T-helper 2 cell (primary cell): ENCODE measurements at places on chromosomes 1 and 21.

DNA sequence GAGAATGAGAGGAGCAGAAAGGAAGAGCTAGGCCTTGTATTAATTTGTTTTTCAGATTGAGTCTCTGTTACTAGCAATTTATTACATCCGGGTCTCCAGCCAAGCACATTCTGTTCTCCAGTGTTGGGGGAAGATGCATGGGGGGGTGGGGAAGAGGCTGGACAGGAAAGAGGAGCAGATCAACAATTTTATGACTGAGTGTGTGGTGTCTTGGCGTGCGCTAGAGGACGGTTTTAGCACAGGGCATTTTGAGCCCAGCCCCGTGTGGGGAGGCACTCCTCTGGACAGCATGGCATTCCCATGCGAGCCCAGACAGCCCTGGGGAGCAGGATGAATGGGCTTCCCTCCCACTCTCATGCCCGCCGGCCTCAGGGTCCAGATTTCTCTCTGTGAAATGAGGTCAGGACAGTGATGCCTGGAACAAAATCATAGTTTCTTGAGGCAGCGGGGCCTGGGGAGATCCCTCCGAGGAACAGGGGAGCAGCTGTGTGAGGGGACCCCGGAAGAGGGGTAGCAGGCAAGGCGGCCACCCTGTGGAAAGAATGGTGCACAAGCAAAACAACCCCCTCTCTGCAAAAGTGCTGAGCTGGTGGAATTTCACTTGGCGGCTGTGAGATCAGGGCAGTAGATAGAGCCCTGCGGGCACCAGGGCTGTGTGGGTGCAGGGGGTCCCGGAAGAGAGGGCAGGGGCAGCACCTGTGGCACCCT lies 16.3 kb downstream of the SOX13 start:
- no peak for DNase-seq

DNA sequence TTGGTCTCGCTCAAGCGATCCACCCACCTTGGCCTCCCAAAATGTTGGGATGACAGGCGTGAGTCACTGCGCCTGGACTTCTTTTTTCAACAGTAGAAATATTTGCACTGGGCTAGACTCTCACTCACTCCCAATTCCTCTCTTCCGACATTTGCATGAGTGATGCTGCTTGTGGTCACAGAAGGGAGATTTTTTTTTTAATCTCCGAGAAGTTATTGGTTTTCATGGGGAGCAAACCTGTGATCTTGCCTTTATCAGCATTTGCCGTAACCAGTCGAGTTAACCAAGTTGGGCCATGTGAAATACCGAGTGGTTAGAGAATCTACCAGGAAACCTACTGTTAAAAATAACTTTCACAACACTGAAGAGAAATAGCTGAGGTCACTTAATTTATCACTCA lies 21.1 kb downstream of the ERG start:
- no peak for DNase-seq

- DNase-seq: no peak
These were observed 39.0 kb upstream of the TADA1 start for GRCh38 chr1:166915042-166915441.

- DNase-seq: no peak
These were observed 3.1 kb downstream of the NUAK2 start for GRCh38 chr1:205318231-205318991.

DNA sequence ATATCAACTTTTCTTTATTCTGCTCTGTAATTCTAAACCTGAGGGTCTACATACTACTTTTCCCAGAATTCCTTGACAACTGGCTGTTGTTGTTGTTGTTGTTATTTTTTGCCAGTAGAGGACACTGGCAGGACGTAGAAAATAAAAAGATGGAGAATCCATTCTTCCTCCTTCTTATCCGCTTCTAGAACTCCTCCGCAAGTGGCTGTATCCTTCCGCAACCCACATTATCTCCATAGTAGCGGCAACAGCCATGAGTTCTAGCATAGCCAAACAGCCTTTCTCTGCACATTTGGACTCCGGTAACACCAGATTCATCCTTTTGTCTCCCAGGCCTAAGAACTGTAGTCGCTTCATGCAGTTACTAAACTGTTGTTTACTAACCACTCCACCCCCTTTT lies 91.1 kb upstream of the CACHD1 start:
- DNase-seq: no peak

GRCh38 chr1:232943679-232944252 lies 6.6 kb upstream of the NTPCR start:
- DNase-seq: peak; percentile 27

DNA sequence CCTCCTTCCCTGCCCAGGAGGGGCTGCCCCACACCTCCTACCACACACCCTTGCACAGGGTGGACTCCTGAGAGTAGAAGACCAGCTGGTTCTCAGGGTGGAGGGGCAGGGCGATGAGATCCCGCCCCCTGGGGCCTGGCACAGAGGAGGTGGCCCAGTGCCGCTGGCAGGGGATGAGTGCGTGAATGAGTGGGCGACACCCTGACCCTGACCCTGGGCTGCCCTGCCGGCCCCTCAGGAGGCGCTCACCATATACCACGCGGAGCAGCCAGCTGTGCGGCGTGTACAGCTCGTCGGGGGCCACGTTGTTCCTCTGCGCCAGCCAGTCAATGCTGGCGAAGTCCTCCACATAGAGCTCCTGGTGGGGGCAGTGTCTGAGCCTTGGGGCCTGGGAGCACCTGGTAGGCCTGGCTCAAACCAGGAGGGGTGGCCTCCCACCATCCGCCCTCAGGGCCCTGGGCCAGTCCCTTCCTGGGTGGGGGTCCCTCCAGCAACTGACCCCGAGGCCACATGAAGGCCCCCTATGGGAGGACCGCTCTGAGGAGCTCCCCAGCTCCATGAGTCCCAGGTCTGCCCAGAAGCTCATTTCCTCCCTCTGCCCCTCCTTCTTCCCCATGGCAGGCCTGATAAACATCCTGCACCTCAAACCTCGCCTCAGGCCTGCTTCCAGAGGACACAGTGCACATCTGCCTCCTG lies 13.0 kb downstream of the LSS start:
- no peak for DNase-seq

GRCh38 chr21:41373253-41373652 lies 11.4 kb downstream of the MX2 start:
- DNase-seq: no peak

GRCh38 chr1:207328004-207328403 lies 6.5 kb downstream of the CD55 start:
- no peak for DNase-seq

- no peak for DNase-seq
These were observed 118.9 kb downstream of the PGBD5 start for GRCh38 chr1:230307213-230307612.

- DNase-seq: no peak
These were observed 19.5 kb upstream of the WARS2 start for GRCh38 chr1:119159966-119160365.

DNA sequence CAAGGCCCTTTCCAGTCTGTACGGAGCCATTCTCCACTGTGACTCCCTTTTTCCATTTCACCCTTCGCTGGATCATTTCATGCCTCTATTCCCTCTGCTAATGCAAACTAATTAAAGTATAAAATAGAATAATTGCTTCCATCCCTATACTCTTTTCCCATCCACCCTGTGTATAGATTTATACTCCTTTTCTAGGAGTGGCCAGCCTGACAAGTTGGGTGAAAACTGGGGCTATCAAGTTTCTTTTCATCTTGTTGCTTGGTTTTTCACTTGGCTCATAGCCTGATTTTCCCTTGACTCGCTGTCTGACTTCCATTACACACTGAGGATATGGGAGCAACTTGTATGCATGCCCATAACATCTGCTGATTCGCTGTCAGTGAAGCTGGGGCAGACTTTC lies 107.0 kb downstream of the PLXNA2 start:
- no peak for DNase-seq

DNA sequence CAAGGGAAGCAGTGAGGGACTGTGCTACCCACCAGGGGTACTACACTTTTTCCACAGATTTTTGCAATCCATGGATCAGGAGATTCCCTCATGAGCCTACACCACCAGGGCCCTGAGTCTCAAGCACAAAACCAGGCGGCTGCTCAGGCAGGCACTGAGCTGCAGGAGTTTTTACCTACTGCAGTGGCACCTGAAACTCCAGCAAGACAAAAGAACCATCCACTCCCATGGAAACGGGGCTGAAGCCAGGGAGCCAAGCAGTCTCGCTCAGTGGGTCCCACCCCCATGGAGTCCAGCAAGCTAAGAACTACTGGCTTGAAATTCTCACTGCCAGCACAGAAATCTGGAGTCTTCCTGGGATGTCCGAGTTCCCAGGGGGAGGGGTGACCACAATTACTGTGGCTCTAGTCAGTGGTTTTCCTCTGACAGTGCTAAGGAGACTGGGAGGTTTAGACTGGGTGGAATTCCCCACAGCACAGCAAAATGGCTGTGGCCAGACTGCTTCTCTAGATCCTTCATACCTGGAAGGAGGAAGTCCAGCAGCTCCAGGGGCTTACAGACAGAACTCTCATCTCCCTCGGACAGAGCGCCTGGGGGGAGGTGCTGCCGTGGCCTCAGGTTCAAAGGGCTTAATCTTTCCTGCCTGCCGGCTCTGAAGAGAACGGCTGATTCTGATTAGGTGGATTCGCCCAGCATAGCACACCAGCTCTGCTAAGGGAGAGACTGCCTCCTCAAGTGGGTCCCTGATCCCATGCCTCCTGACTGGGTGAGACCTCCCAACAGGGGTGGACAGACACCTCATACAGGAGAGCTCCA lies 437.8 kb downstream of the LTN1 start:
- no peak for DNase-seq

DNA sequence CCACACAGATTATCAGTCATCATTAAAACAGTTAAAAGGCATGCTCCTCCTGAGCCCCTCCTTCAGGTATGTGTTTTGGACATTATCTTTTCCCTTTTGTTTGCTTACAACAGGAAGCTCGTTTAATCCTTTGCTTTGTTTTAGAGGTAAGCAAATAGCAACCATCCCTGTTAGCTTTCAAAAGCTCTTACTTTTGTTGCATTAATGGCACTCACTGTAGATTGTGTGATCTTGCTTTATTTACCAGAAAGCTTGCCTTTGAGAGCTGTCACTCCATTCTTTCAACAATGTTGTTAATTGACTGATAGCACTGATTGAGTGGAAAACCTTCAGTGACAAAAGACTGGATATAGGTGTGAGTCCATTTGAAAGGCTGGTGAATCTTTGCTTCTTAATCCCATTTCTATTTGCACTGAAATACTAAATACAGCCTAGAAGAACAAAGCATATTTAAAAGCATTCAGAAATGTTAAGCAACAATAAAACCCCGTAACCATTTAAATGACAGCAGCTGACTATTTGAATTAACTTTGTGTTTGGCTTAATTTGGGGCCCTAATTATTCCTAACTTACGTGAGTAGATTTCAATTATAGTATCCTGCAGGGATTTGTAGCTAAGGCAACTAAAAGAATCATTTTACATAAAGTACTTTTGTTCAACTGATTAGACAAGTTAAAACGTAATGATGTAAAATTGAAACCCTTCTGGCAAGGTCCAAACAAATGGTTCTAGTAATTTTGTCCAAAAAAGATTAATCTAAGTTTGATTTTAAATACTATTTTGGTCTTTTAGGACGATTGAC lies 48.3 kb downstream of the ADGRL2 start:
- no peak for DNase-seq

DNA sequence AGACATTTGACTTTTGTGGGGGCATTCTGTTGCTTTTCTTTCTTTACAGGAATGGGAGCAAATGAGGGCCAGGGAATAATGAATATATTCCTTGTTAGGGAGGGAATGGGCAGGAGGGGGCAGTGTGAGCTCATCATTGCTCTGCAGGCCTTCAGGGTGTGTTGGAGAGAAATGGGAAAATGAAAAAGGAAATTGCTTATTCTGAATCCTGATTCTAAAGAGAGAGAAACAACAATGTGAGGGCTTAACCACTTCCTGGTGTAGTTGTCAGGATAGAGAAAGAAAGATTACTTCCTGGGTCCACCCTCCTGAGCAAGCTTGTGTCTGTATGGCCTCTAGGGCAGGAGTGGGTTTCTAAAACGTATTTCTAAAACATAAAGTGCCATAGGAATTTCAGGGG lies 28.3 kb downstream of the VANGL2 start:
- peak; percentile 27 for DNase-seq

DNA sequence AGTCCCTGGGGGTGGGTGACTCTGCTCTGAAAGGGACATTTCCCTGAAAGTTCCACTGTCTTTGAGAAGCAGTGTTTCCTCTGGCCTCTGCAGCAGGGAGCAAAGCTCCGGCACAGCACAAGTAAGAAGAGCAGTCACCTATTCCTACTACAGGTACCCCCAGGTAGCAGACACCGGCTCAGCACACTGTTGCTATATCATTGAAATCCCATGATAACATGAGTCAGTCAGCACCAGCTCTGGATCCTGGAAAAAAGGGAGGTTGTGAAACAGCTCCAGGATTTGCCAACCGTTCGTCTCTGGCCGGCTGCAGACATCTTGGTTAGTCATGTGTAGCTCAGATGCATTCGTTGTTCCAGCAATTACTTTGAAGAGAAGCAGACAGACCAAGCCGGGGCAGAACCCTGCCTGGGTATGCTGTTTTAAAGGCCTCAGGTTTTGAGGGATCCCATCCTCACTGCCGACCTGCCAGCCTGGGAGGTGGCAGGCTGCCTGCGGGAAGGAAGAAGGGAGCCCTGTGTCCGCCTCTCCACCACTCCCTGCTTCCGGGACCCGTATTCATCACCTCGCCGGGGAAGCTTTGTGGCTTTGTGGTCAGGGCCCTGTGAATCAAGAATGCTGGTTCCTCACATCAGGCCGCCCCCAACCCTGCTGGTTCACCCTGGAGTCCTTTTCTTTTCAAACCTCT lies 139.2 kb downstream of the CLIC6 start:
- DNase-seq: peak; percentile 71

DNA sequence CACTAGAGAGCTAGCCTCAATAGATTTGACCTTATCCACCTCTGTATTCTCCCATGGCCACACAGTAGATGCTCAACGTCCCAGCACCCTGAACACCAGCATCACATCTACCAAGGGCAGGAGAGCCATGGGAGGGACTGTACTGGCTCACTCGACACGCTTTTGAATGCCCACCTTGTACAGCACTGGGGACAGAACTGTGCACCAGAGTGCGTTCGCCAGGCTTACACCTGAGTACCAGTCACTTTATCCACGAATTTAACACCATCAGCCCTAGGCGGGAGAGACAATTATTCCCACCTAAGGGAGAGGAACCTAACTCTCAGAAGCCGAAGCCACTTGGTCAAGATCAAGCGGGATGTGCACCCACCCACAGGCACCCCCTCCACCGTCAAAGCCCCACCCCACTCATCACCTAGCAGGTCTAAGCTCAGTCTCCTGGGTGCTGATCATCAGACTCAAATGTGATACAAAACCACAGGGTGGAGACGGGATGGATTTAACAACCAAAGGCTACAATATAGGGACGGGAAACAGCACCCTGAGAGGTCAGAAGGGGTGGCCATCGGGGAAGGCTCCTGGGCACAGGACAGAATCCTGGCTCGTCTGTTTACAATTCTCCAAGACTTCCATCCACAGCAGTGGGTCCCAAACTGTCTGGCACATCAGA lies 110.5 kb downstream of the GLIS1 start:
- no peak for DNase-seq

- no peak for DNase-seq
These were observed 100.7 kb upstream of the TSPAN2 start for GRCh38 chr1:115189814-115190539.

GRCh38 chr1:44108241-44108640 lies 10.4 kb upstream of the KLF17 start:
- no peak for DNase-seq
